Stimulated activated CD8-positive, alpha-beta memory T cell treated with anti-CD3 and anti-CD28 coated beads, Interleukin-12 subunit alpha, Interleukin-12 subunit beta, amount 100 ng/mL, for 4 hours (primary cell): ENCODE measurements at places on chromosomes 6 and 20.
A peak's percentile ranks its signal among the peaks of the same experiment; 100 is the strongest.

DNA sequence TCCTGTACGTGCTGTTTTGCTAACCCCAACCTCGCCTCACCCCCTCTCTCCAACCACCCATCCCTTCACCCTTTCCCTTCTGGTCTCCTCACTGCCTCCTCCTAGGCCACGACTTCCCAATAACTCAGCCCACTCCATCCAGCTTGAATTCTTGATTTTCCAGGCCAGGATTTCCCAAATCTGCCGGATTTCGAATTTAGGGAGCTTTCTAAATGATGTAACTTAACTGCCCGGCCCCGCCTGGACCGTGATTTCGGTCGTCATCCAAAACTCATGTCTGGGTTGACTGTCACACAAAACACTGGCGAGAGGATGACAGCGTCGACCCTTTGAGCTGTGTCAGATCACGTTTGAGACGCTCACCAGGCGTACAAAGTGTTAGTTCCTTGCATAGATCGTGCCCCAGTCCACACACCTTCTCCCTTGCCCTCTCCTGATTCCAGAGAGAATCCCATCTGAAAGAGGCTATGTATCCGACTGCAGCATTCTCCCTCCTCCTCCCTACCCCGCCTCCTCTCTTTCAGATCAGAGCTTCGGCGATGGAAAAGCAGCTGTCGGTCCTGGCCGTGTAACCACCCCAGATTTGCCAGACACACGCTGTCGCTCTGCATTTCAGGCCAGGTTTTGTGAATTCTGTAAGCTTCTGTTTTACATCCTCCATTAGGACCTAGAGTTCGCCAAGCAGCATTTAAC, 168.2 kb downstream of the GPX5 start:
- no peak for DNase-seq

DNA sequence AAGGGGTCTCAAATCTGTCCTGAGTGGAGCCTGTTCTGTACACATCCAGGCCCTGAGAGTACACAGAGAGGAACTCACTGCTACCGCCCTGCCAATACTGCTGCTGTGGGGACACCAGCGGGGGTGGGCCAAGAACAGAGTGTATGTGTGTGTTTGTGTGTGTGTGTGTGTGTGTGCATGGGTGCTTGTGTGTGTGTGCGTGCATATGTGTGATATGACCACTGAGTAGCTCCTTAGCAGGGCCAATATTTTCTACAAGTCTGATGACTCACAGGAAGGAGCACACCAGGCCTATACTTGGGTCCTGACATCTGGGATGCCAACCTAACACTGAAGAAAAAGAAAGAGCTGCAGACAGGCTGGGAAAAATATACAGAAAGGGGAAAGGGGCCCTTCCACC, 1.4 kb downstream of the RAET1E start:
- no peak for DNase-seq

DNA sequence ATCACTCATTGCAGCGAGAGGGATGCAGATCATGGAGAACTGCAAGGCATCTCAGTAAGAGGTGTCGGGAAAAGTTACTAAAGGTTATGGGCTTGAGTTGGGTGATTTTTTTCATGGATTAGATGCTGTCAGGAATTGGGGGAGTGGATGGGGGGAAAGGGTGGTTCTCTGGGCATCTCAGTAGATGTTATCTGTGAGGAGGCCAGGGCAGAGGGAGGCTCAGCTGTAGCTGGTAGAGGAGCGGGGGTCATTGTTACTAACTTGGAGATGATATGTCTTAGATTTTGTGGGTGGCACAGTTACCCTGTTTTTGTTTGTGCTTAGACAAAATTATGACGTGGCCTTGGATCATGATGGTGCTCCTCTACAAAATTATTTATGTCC, 2.6 kb upstream of the PCMTD2 start:
- no peak for DNase-seq

GRCh38 chr6:84123186-84123585, 89.6 kb downstream of the MRAP2 start:
- no peak for DNase-seq

DNA sequence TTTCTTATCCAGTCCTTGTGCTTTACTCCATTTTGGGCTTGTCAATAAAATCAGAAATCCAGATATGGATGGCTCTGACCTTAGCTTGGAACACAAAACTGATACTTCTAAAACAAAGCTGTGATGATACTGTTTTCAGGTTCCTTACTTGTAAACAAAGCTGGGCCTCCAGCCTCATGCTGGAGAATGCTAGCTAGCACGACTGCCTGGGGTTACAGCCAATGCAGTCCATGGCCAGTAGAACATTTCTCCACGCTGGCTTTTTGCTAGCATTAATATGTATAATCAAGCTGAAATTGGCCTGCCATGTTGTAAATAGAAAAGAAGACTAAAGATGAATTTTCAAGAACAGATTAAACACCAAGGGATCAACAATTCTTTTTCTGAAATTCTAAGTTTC, 63.9 kb downstream of the MTHFD1L start:
- no peak for DNase-seq

- no peak for DNase-seq
These were observed 86.8 kb downstream of the GJA1 start for GRCh38 chr6:121522265-121522664.

DNA sequence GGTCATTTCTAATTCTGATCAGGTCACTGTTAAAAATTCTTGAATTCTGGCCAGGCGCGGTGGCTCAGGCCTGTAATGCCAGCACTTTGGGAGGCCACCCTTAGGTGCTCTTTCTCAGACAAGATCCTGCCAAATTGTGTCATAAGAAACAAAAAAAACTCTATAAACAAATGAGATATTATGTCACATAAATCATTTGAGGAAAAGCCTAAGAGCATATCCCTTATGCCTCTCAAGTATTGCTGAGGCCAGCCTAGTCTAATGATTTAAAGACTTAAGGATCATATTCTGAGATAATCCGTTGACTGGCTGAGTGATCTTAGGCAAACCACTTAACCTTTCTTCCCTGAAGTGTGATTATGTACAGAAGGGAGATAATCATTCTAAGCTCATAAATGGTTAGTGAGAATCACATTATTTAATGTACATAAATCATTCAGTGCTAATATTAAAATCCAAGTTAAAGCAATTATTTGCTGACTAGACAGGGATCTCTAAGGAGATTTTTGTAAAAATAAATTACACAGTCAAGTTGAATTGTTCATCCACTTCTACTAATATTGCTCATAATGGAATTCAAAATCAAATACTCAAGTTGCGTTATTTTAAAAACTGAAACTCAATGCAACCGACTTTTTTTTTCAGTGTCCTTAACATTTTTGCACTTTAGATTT, 365.4 kb downstream of the PHF3 start:
- DNase-seq: no peak

DNA sequence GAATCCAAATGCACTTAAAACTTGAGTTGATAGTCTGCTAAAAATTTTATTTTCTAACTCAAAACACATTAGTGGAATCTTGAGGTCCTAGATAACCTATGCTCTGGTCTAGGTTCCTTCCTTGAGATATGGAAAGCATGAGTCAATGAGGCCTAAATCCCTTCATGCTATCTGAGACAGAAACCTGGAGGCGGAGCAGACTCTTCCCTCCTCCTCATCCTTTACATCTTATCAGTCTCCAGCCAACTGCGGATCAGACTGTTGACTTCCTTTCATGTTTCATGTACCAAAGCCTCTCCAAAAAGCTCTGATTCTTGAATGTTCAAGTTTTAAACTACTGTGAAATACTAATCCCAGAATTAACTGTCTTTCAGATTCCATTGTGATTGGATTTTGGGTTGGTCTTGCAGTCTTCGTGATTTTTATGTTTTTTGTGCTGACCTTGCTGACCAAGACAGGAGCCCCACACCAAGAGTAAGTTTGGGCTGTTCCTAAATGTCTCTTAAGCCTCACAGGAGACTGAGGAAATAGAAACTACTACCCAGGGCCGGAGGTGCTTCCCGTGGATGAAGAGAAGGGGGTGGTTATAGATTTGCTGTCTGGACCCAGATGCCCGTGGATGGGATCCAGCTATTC, 29.1 kb downstream of the MRAP2 start:
- no peak for DNase-seq

GRCh38 chr6:111573892-111574797, 31.5 kb downstream of the TRAF3IP2 start:
- DNase-seq: no peak

GRCh38 chr20:16785226-16785625, 37.1 kb downstream of the OTOR start:
- no peak for DNase-seq

DNA sequence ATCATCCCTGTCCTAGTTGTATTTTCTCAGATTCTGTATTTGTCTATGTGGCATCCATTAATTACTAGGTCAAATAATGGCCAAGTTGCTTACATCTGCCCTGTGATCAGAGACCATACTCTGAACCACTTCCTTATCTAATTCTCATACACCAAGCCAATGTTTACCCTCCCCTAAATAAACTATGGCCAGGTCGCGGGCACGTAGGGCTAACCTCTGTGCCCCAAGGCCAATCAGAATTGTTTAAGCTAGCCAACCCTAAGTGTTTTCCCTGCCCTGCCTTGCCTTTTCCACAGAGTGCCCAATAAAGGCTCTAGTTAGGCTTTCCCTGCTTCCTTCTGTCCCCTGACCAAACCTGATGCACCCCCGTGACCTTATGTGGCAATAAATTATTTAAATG, 2.8 kb upstream of the CALHM4 start:
- no peak for DNase-seq

GRCh38 chr20:47740862-47741184, 44.5 kb downstream of the SULF2 start:
- DNase-seq: no peak

- no peak for DNase-seq
These were observed 9.3 kb upstream of the SGK2 start for GRCh38 chr20:43549416-43550065.

- no peak for DNase-seq
These were observed 262.0 kb downstream of the CDC5L start for GRCh38 chr6:44649365-44650025.

DNA sequence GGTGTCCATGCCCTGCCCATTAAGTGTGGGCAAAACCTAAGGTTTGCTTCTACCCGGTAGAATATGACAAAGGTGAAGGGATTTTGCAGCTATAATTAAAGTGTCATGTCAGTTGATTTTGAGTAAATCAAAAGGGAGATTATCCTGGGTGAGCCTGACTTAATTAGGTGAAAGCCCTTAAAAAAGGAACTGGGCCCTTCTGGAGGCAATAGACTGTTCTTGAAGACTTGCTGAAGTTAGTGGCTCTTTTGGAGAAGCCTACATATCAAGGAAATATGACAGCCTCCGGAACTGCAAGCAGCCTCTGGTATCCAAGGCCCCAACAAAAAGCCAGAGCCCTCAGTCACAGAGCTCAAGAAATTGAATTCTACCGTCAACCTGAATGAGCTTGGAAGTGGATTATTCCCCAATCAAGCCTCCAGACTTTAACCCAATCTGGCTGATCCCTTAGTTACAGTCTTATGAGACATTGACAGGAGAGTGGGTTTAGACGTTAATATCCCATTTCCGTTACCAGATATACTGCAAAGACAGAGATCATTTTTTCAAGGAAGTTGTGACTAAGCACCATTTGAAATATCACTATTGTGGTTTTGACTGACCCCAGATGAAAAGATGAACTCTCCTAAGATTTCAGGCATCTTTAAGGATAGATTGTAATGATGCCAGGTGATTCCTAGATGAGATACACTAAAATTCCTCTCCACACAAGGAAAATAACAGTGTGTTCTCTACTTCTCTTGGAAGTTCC, 303.4 kb downstream of the PLCB1 start:
- no peak for DNase-seq

DNA sequence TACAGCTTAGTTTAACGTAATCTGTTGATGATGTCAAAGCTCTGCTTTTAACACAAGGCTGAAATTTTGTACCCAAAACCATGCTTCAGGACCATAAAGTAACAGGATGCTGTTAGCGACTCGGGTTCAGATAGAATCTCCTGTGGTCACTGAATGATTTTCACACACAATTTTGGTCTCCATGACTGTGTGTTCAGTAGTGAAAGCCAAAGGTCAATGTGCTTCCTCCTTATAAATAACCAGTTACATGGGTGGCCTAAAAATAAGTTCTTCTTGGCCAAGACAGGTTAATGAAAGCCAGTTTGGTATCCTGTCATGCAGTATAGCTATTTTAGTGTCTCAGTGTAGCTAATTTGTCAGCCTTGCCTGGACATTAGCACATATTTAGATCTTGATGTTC, 19.1 kb upstream of the LOC128125822 start:
- no peak for DNase-seq

DNA sequence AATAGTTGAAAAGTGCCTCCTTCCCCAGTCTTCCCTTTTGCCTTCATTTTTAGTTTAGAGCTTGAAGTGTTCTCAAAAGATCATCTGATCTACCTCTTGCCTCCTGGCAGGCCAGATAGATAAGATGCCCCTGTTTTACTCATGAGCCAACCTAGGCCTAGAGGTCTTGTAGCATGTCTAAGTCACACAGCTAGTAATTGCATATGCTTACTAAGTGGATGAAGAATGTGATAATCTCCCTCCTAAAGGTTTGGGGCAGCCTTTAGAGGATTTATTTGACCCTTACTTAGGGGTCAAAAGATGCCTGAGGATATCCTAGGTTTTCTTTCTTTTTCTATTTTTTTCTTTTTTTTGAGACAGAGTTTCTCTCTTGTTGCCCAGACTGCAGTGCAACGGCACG, 2.1 kb downstream of the C6orf141 start:
- DNase-seq: no peak

- no peak for DNase-seq
These were observed 14.3 kb upstream of the GGTLC1 start for GRCh38 chr20:24002896-24003295.

- DNase-seq: no peak
These were observed 230.7 kb downstream of the TFAP2C start for GRCh38 chr20:56859801-56860261.

GRCh38 chr6:169171951-169172350, 81.7 kb downstream of the THBS2 start:
- DNase-seq: no peak

DNA sequence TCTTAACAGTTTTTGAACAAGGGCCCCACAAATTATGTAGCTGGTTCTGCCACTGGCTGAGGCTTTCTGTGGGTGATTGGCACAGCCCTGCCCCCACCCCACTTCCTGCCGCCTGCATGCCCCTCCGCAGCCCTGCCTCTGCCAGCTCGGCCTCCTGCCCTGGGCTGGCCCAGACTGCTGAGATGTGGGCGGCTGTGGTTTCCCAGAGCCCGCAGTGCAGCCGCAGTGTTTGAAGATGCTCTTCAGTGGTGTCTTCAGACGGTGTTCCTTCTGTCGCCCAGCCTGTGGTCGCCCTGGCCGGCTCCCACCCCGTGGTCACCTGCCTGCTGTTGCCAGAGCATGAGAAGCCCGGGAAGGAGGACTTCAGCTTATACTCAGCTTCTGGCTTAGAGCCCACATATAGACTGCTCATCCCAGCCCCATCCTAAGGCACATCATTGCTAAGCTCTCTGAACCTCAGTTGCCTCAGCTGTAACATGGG, 154.3 kb downstream of the VEGFA start:
- peak; percentile 34 for DNase-seq

GRCh38 chr20:33438481-33438880, 5.1 kb downstream of the SNTA1 start:
- DNase-seq: no peak

GRCh38 chr20:45366631-45367030, 3.7 kb downstream of the SYS1 start:
- no peak for DNase-seq
